Effector memory CD4-positive, alpha-beta T cell (primary cell): ENCODE measurements at places on chromosomes 12 and 14.

- DNase-seq, result no peak
Observed at GRCh38 chr14:51605575-51605974, 46.1 kb upstream of the FRMD6 start.

DNA sequence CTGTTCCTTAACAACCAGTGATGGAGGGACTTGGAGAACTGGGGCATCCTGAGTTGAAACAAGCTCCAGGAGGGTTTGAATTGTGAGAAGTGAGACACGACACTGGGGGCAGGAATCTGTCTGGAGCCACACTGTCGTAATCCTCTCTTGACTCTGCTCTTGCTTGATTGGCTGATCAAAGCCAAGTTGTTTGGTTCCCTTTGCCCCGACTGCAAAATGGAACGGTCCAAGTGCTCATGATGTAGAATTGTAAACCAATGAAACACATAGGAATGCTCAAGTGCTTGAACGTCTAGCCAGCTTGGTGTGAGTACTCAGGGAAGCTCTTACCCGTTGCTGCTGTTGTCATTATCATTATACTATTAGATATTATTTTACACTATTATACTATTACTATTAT is 98.1 kb downstream of the TMEM132C start:
- no peak for DNase-seq

DNA sequence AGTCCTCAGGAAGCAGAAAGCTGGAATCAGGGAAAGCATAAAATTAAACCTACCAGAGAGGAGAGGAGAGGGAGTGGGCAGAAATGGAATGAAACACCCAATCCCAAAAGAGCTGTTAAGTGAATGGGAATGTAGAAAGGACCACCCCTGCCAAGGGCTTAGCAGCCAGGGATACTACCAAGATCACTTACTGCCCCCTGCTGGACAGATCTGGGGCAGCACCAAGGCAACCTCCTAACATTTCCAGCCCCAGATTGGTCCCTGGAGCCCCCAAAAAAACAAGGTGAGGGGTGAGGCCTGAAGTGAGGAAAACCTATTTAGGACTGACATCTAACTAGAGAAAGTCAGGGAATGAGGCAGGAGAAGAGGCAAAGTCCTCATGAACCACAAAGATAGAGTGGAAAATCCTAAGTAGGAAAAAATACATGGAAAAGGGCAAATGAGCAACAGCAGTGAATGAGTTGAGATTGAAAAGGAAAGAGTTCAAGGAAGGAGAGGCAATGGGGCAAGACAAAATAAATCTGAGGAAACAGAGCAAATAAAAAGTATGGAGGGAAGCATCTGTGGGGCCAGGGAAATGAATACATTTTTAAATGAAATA is 11.2 kb upstream of the FKBP11 start:
- DNase-seq, result peak; percentile 60

DNA sequence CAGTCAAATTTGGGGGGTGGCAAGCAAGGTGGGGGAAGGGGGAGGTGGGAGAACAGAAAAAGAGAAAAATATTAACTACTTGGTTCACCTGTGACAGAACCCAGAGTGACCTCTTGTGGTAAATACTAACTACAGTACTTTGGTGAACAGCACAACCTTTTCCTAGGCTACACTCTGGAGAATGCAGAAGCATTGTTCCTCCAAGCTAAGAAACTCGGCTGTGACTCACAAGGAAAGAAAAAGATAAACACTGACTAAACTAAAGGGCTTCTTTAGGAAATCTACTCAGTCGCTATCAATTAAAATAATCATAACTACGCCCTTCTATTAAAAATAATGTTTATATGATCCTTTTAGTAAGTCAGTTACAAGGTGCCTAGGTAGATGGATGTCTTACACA is 5.4 kb downstream of the KCNH5 start:
- DNase-seq, result no peak

GRCh38 chr14:74325446-74325845 is 22.7 kb upstream of the ABCD4 start:
- DNase-seq, result no peak

DNA sequence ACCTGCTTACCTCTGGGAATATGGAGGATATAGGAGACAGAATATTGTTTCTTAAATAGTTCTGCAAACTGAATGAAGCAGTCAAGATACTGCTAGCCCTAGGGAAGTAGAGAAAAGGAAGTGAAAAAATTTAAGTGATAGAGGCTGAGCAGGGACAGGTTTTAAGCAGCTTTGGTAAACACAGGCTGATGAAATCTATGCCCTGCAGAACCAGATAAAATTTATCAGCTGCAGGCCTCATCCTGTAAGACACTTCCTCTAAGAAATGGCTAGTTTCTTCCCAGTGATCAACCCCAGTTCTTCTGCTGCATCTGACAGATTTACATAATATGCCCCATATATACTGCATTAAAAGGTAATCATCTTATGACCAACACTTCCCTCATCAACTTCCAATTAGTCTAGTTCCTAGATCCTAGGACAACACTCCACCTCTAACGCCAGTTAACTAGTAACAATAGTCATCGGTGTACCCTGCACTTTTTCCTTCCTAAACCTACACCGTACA is 1.3 kb upstream of the ESYT1 start:
- no peak for DNase-seq

DNA sequence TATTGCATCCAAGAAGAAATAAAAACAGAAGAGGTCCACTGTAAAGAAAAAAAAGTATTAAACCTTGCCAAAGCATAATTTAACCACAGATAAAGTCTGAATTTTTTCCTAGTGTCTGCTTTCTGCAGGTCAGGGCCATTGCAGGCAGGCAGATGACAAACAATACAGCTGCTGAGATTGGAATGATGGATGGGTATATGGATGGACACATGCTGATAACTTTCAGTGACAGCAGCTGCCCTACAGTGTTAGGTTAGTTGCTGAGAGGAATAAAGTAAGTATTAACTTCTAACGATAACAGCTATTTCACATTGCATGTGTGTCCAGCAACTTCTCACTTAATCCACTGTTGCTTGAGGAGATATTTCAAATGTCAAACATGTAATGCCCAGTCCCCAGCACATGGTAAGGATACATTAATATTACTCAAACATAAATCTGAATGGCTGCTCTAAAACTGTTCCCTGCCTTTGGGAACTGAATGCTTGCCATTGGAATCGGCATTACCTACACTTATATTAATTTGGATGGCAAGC is 515.3 kb downstream of the RMST start:
- no peak for DNase-seq

DNA sequence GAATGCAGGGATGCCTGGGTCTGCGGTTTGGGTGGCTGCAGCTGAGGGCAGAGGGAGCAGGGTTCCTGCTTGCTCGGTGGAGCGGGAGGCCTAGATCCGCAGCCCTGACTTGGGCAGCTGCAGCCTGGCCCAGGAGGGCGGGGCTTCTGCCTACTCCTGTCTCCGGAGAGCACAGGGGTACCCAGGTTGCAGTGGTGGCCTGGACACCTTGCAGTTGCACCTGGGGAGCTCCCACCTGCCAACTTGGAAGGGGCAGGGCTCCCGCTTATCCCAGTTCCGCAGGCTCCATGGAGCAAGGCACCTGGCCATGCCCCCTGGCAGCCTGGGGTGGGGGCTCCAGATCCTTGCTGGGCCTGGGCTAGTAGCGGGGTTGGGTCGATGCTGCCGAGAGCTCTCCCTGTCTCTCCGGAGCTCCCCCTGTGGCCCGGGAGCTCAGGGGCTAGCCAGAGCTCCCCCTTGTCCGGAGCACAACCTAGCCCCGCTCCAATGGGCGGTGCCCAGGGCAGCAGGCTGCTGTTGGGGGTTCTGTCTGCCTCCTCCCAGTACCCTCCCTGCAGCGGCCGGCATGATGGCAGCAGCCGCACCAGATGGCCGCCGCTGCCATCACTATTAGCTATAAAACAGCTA is 136.4 kb downstream of the PTPRR start:
- DNase-seq, result no peak

DNA sequence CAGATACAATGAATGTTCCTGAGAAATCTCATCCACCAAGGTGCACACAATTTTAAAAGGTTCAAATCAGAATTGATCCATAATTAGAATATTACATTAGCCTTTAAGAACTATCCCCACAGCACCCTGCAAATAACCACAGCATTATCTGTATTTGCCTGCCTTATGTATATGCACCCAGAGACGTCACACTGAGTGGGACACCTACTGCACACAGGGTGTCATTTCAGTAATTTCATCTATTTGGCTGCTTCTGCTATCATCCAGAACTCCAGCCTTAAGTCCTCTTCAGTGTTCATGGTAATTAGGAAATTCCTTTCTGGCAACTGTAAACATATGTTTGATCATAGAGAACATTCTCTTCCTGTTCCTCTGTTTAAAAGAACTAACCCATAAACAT is 298.4 kb downstream of the SYT1 start:
- no peak for DNase-seq

GRCh38 chr14:89827265-89827664 is 127.3 kb downstream of the EFCAB11 start:
- DNase-seq, result no peak

- no peak for DNase-seq
Observed at GRCh38 chr14:86035882-86036281, 505.9 kb downstream of the FLRT2 start.

DNA sequence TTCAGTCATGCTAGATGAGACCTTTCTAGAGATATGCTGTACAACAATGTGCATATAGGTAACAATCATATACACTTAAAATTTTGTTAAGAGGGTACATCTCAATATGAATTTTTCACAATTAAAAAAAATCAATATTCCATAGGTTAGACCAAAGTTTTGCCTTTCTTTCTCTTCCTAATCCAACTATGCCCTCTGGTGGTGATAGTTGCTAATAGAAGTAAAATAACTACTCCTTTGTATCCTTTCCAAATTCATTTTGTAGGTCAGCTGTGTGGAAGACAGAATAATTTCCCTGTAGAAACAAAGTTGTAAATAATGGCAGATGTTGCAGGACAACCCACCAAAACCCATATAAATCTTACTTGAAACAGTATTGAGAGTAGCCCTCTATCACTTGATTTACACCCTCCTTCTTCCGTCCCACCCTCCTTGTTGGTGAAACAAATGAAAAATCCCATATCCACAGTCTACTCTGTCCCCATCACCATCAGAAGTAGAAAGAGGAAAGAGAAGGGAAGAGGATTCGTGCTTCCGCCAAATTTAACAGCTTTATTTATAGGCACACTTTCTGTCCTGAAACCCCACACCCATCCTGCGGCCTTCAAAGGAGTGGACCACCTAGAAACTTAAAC is 34.2 kb upstream of the KICS2 start:
- no peak for DNase-seq

DNA sequence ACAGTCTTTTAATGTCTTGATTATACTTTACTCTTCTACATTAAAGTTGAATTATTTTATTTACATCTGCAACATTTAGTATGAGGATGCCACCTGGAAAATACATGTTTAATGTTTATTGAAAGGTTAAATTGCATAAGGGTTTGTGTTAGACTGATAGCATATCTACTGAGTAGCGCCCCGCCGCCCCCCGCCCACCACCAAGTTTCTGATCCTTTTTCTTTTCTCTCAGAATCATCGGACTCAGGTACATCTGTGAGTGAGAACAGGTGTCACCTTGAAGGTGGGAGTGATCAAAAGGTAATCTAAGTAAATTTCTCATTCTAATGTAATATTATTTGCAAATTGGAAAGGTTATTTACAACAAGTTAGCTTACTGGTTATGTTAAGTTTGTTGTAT is 16.2 kb downstream of the MDM2 start:
- no peak for DNase-seq
